Spinal cord (tissue), 10 donors: ENCODE measurements at places on chromosomes 5 and 9.

GRCh38 chr5:140261403-140262171 is 41.3 kb downstream of the PFDN1 start:
- no peak for DNase-seq

DNA sequence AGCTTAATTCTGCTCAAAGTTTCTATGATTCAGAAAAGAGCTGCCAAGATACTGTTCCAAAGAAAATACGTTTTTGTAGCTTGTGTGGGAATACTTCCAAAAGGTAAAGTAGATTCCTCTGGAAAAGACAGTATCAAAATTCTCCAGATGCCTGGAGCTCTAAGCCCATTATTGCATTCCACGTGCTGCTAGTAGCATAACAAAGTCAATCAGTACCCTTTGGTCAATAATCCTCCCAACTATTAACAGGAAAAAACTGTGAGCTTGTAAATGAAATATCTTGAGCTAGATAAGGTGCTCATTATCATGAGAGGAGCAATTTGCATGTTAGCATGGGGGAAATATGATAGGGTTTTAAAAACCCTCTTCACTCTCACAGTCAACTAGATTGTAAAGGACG is 229.5 kb upstream of the TYRP1 start:
- DNase-seq: no peak

- DNase-seq: no peak
Observed at GRCh38 chr9:125888211-125888610, 141.0 kb downstream of the PBX3 start.

DNA sequence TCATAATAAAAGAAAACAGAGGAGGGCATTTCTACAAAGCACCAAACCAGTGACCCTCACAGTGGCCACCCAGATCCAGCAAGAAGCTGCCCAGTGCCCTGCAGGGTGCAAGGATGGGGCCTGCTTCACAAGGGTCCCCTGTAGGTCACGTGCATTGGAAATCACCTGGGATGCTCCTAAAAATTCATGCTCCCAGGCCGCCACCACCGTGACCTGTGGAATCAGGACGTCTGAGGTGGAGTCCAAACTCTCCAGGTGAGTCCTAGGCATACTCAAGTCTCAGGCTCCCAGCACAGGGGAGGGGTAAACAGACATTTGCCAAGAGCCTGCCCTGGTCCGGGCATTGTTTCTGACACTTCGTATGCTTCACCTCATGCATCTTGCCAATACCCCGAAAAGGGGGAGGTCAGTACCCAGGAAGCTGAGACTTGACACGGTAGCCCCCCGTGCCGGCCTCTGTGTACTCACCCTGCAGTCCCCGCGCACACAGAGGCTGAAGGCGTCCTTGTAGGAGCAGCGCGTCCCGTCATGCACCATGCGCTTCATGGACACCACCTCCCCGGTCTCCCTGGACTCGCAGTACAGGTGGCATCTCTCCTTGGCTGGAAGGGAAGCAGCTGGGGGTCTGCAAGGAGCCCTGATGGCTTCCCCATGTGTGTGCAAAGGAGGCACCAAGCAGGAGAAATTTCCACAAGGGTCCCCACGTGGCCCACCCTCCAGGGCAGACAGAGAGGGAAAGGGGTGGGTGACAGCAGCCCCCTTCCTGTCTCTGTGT is 75.5 kb downstream of the ZNF354C start:
- DNase-seq: no peak

DNA sequence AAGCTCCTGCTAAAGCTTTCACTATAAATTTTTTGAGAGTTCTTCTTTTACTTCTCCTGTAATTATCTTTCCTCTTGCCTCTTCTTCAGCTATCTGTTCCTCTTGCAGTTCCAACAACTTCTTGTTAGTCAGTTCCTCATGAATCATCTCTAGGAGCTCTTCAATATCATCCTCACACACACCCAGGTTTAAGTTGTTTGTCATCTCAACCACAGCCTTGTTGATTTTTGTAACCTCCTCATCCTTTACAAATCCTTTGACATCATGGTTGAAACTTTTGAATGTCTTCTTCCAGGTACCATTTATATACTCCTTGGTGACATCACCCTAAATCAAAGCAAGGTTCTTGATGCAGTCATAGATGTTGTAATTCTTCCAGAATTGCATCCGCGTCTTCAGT is 106.3 kb upstream of the MAMDC2 start:
- no peak for DNase-seq

GRCh38 chr9:136351252-136351800 is 12.2 kb downstream of the DNLZ start:
- DNase-seq: no peak

DNA sequence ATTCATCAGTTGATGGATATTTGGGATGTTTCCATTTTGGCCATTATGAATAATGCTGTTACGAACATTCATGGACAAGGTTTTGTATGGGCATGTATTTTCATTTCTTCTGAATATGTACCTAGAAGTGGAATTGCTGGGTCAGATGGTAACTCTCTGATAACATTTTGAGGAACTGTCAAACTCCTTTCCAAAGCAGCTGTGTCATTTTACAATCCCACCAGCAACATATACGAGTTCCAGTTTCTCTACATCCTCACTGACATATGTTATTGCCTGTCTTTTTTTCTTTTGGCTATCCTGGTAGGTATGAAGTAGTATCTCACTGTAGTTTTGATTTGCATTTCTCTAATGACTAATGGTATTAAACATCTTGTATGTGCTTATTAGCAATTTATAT is 86.7 kb downstream of the PRKACG start:
- DNase-seq: no peak

DNA sequence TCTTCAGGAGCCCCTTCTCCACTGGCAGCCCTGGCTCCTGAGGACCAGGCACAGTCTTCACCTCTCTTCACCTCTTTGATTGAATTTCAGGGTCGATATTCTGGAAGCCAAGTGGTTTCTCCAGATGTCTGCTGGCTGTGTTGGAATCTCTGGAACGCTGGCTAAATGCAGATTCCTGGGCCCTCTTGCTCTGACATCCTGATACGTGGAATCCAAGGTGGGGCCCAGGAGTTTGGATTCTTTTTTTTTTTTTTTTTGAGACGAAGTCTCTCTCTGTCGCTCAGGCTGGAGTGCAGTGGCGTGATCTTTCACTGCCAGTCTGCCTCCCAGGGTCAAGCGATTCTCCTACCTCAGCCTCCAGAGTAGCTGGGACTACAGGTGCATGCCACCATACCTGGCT is 26.8 kb upstream of the IER5L start:
- no peak for DNase-seq

DNA sequence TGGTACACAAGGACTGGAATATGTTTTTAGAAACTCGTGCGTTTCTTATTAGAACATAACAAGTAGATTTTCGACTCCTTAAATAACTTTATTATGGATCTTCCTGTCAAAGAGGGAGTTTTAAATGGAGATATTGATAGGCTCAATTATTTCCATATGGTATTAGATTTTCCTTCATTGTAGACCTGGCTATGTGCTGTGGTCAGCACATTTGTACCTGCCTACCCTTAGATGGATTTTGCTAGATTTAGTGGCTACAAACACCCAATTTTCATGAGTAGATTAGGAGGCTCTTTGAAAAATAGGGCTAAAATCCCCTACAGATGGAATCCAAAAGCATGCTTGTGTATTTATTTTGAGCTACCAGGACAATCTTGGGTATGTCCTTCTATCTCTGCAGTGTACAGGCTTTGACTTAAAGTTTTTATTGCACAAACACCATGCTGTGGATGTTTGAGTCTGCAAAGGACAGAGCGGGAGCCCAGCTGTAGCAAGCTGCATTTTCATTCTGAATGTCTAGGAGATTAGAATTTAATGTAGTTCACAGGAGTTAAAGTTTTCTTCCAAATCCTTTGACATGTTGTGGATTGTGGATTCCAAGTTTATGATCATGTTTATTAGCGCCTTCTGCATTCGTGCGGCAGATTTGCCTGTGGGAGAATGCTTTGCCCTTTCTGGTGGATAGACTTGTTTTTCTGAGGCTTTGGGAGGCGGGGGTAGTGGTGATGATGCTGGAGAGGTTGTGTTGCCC is 41.6 kb downstream of the GADD45G start:
- DNase-seq: no peak

- DNase-seq: no peak
Observed at GRCh38 chr5:17156463-17156862, 61.0 kb upstream of the BASP1 start.

GRCh38 chr5:156893517-156893916 is 43.4 kb downstream of the PPP1R2B start:
- DNase-seq: no peak

GRCh38 chr9:69155341-69156030 is 18.6 kb upstream of the TJP2 start:
- DNase-seq: no peak
